ENCODE measurements at places on chromosomes 3 and 15.

DNA sequence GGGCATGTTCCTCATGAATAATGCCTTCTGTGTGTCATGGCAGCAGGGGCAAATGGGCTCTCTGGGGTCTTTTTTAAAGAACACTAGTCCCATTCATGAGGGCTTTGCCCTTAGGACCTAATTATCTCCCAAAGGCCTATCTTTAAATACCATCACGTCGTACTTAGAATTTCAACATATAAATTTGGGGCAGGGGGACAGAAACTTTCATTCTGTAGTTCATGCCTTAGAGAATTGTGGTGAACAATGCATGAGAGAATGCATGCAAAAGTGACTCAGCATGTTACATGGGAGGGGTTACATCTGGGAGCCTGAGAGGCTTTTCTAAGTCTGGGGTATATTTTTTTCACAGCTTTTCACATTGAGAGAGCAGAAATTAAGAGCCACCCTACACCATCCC is 208.5 kb upstream of the ROPN1 start:
- DNase-seq = no peak

DNA sequence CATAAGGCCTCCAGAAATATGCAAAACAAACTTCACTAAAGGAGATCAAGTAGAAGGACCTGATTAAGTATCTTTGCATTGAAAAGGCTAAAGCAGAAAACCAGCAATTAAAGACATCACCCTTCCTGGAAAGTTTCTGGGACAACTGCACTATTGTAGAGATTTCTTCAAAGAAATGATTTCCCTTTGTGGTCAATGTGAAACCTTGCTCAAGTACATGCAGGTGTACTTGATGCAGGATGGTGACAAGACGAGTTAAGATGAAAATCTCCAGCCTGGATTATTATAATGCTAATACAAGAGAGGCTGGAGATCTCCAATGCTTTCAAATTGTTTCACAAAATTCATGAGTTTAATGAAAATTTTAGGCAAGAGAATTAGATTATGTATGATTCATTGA is 208.4 kb downstream of the TIGIT start:
- no peak for DNase-seq

DNA sequence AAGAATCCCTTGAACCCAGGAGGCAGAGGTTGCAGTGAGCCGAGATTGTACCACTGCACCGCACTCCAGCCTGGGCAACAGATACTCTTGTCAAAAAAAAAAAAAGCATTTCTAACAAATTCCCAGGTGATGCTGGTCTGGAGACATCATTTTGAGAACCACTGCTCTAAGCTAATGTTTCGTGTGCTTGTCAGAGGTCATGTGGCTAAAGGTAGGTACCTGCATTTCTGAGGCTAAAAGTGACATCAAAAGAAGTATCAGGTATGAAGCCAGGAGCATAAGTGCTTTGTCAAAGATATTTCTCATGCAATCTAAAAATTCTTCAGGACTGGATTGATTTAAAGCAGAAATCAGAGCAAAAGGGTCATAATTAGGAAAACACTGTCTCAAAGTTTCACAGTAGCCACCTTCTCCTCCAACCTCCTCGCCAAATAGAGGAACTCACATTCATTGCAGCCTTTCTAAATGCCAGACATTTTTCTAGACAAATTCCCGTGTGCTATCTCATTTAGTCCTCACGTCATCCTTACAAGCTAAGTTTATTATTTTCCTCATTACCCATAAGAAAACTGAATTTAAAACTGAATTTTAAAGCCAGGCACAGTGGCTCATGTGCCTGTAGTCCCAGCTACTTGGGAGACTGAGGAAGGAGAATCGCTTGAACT is 25.7 kb upstream of the GSK3B start:
- no peak for DNase-seq

- DNase-seq = no peak
Measured at GRCh38 chr15:85396554-85396953, 16.2 kb downstream of the AKAP13 start.

DNA sequence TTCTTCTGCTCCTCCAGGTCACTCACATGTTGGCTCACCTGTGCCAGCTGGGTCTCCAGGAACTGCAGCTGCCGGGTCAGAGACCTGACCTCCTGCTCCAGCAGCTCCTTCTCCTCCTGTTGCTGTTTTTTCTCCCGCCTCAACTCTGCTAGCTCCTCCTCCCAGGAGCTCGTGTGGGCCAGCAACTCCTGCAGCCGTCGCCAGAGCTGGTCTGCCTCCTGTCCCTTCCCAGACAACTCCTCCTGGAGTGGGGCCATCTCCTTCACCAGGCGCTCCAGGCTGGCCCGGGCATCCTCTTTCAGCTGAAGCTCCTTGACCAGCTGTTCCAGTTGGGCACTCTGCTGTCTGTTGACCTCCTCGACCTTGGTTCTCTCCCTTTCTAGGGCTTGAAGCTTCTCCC is 24.5 kb downstream of the CXCR6 start:
- no peak for DNase-seq

- peak; percentile 79 for DNase-seq
Measured at GRCh38 chr3:172591876-172592771, 68.9 kb upstream of the TNFSF10 start.

GRCh38 chr3:66403323-66403990 is 97.4 kb downstream of the LRIG1 start:
- DNase-seq = no peak

- no peak for DNase-seq
Measured at GRCh38 chr15:90203922-90204321, 2.8 kb downstream of the SEMA4B start.

DNA sequence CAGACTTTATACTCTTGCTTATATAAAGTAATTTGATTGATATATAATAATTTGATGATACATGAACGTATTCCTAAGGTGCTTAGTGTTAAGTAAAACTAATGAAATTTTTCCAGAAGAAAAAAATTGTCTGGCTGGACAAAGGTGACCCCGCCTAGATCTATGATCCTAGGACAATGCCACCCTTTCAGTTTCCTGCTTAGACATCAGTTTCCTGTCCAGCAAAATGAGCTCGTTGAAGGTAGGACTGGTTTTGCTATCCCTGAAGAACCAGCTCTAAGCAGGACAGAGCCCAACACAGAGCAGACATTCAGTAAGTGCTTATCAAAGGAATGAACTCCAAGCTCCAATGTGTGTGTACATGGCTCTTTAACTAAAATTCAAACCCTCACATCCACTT is 80.8 kb upstream of the SNTN start:
- DNase-seq = no peak

- peak; percentile 58 for DNase-seq
Measured at GRCh38 chr3:183253528-183254486, 754 bp downstream of the B3GNT5 start.

DNA sequence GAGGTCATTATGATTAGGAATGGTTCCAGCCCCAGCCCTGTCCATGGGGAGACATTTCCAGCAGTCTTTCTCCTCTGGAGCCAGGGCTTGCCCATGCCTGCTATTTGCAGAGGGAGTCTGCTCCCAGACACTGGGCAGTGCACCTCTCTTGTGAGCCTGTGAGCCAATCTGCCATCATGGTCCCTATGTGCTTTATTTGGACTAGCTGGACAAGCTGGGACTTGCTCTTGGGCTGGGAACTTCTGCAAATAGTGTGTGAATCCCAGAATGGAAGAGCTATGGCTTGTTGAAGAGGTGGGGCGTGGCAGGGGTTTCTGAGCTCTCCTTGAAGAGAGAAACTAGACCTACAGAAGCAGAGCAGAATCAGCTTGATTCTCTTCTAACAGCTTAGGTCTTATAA is 53.7 kb upstream of the KY start:
- DNase-seq = no peak

DNA sequence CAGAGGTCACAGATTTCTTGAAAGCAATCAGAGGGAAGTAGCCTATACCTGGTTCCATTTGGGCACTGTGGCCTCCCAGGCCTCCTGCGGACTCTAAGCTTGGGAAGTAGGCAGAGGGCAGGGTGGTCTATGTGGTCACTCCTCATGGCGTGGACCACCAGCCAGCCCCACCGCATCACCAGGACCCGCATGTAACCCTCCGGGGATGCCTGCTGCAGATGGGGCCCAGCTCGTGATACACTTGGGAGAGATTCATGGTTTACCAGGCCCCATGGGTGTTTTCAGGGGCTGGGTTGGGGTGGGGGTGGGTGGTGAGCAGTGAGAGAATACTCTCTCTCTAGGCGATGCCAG is 123.7 kb downstream of the ASB7 start:
- DNase-seq = no peak

DNA sequence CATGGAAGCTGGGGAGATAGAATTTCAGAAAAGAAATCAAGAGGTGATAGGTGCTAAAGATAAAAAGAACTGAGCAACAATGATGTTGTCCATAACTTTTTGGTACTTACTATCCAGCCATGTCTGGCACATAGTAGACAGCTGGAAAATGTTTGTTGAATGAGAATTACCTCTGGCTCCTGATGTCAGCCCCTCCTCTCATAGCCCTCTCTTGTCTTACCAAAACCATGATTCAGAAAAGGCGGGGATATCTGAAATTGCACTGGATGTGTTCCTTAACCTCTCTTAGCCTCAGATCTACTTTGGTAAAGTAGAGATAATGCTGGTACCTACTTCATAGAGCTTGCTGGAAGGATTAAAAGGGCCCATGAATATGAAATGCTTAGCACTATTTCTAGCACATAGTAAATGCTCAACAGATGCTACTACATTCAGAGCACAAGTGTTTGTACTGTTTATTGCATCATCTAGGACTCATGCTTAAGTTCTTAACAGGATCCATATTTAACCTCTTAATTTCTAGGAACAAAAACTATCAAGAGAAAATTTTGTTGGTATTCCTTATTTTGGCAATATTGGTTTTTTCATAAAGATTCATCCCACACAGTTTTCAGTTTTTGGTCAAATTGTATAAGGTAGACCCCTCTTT is 780.9 kb upstream of the LMCD1 start:
- DNase-seq = no peak

- DNase-seq = no peak
Measured at GRCh38 chr3:52636673-52637072, 49.0 kb downstream of the PBRM1 start.

DNA sequence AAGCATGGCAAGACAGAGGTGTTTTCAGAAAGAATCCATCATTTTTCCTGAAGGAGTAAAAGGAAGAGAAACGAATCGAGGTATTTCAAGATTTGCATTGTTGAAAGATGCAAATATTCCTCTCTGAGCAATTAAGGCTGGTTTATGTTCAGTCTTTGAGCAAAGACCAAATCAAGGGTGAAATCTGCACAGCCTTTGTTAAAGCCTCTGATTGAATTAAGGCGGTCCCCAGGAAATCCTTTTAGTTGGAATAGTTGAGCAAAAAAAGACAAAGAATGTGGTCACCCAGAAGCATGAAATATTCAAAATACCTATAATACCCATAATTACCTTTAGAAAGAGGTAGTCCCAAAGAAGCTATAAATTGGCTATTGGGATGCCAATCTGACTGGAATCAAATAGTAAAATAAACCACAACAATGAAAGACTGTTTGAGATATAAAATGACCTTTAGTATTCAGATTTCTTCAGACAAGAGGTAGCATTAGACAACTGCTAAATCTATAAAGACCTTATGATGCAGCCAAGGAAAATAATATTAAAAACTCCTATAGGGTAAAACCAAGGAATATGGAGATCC is 1218.1 kb downstream of the ROBO2 start:
- DNase-seq = no peak

- no peak for DNase-seq
Measured at GRCh38 chr3:43366885-43367284, 80.5 kb downstream of the SNRK start.

- no peak for DNase-seq
Measured at GRCh38 chr15:35548435-35548834, 2.5 kb upstream of the DPH6 start.

DNA sequence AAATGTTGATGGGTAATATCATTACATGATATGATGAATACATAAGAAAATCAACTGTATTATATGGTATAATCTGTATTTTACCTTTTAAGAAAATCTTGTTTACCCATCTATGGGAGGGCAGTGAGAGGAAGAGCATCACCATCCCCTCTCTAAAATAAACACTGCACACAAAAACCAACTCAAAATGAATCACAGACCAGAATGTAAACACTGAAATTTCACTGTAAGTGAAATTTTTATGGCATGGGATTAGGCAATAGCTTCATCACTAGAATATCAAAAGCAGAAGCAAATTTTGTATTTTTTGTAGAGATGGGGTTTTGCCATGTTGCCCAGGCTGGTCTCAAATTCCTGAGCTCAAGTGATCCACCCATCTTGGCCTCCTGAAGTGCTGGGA is 26.2 kb downstream of the IFT80 start:
- no peak for DNase-seq

Data from inflammatory macrophage (primary cell).